Peyer's patch (tissue), 4 donors: ENCODE measurements at places on chromosomes 4 and X. TPM values are rescaled to one million over a fixed set of nuclear protein-coding genes. Genes with fewer than 3 reads are reported as not detected.

The ESX1 gene
- not detected for total RNA-seq

The SRPK3 gene
- total RNA-seq, result not detected

The AFM gene
- total RNA-seq, result not detected

The HPF1 gene
- 8.1 TPM for total RNA-seq

The MAGEA8 gene
- total RNA-seq, result not detected

The TMEM35A gene
- total RNA-seq, result not detected

The GPR78 gene
- total RNA-seq, result not detected

The TREX2 gene
- 3.1 TPM for total RNA-seq

The TLR6 gene
- total RNA-seq, result 1.6 TPM

- no peak for DNase-seq
Observed at GRCh38 chrX:40018041-40018440, 79.7 kb downstream of the BCOR start.

DNA sequence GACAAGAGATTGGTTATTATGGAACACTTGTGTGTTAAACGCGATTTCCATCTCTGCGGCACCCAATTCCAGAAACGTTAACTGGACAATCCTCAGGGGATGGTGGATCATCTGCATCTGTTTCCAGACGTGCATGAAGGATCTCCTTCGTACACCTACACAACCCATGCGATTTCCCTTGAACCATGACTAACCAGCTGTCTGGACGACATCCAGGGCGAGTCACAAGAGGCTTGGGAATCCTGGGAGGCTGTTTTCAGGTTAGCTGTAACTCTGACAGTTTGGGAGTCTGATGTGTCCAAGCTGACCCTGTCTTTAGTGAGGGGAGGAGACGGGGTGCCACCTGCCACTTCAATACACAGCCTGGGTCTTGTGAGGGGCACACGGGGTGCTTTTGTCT lies 84.5 kb downstream of the GATB start:
- no peak for DNase-seq

DNA sequence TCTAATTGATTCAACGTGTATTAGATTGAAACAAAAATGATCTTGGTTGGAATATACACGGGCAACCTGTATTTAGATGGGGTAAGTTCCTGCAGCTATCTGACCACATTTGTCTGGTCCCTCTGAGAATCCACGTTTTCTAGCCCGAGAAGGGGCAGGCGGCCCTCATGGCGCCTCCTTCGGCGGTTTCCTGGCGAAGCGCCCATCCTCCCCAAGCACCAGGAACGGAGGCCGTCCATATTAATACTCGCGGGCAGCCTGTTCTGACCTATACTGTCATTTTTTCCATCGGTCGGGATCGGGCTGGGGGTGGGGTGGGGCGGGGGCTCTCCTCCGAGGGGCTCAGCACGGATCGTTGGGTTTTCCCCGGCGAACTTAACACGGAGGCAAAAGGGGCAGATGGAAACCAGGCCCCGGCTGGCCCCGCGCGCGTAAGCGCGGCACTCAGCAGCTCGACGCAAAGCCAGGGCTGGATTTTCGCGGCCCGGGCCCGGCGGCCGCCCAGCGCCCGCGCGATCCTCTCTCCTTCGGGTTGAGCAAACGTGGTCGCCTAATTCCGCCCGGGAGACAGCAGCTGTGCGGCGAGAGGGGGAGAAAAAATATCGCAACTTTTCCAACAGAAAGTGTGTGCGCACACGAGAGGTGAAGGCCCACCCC lies 77.2 kb upstream of the BCOR start:
- peak; percentile 69 for DNase-seq

- DNase-seq, result no peak
Observed at GRCh38 chrX:22037911-22038537, 5.9 kb downstream of the PHEX start.

GRCh38 chrX:100939333-100939732 lies 10.6 kb upstream of the XKRX start:
- no peak for DNase-seq

- no peak for DNase-seq
Observed at GRCh38 chr4:55668449-55668848, 32.4 kb upstream of the NMU start.

DNA sequence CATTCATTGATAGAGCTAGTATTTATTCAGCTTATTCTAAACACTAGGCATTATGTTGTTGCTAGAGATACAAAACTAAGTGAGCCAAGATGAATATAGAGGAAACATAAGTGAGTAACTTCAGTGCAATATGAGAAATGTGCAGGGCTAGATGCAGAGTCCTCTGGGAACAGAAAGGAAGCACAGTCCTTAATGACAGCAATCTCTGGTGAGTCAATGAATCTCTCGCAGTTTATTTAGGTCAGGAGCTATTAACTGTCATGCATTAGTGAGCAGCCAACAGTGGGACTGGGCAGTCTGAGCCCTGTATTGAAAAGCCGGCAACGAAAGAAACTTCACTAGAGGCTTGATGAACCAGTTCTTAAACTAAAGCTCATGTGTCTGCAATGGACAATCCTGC lies 598.1 kb upstream of the MAGEB2 start:
- no peak for DNase-seq

DNA sequence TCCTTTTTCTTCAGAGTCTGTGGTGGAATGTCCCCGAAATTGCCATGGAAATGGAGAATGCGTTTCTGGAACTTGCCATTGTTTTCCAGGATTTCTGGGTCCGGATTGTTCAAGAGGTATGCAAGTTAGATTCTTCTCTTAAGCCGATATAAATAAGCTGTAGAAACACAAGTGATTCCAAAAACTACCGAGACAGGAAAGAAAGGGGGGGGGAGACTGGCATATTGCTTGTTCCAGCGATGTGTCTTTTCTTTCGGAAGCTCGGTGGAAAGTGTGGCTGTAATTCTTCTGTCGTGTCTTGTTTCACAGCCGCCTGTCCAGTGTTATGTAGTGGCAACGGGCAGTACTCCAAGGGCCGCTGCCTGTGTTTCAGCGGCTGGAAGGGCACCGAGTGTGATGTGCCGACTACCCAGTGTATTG lies 236.9 kb downstream of the DCTD start:
- DNase-seq, result no peak

DNA sequence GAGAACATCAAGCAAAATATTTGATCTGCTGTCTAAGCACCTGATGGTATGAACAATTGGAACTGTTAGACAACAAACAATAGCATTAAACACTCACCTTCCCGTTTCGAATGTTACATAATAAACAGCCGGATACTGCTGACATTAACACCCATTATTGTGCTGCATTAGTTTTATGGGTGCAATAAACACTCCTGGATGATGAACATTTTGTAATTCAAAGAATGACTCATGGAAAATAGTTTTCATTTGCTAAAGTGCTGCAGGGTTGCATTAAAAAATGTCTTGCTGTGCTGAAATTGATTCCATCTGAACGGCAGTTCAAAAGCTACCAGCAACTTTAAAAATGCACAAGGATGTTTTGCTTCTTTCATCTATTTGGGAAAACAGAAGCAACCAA lies 100.8 kb upstream of the SORBS2 start:
- no peak for DNase-seq

GRCh38 chrX:18426004-18426320 lies 554 bp downstream of the CDKL5 start:
- DNase-seq, result no peak

GRCh38 chr4:102781570-102781969 lies 20.8 kb upstream of the MANBA start:
- no peak for DNase-seq

- DNase-seq, result no peak
Observed at GRCh38 chrX:132751063-132751690, 207.3 kb downstream of the HS6ST2 start.

- no peak for DNase-seq
Observed at GRCh38 chr4:61446941-61447340, 246.8 kb downstream of the ADGRL3 start.

- DNase-seq, result no peak
Observed at GRCh38 chr4:87370068-87370467, 20.9 kb downstream of the HSD17B11 start.

GRCh38 chrX:47596256-47596655 lies 14.0 kb downstream of the TIMP1 start:
- DNase-seq, result no peak

- DNase-seq, result no peak
Observed at GRCh38 chr4:101065935-101066485, 281.3 kb downstream of the PPP3CA start.
